Stimulated activated CD4-positive, alpha-beta T cell treated with anti-CD3 and anti-CD28 coated beads, Interleukin-15, amount 100 ng/mL, for 24 hours (primary cell): ENCODE measurements at places on chromosomes 3 and 15.

DNA sequence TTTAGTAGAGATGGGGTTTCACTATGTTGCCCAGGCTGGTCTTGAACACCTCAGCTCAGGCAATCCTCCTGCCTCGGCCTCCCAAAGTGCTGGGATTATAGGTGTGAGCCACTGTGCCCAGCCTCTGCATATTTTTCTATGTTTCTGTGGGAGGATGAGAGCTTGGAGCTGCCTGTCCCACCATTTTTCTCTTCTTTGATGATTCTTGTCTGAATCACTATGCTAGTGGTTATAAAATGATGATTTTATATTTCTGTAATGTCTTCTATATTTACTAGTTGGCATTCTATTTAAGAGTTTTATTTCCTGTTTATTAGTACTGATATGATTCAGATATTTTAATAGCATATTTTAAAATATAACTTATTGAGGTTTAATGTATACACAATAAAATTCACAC is 69.7 kb downstream of the CHCHD6 start:
- no peak for DNase-seq

DNA sequence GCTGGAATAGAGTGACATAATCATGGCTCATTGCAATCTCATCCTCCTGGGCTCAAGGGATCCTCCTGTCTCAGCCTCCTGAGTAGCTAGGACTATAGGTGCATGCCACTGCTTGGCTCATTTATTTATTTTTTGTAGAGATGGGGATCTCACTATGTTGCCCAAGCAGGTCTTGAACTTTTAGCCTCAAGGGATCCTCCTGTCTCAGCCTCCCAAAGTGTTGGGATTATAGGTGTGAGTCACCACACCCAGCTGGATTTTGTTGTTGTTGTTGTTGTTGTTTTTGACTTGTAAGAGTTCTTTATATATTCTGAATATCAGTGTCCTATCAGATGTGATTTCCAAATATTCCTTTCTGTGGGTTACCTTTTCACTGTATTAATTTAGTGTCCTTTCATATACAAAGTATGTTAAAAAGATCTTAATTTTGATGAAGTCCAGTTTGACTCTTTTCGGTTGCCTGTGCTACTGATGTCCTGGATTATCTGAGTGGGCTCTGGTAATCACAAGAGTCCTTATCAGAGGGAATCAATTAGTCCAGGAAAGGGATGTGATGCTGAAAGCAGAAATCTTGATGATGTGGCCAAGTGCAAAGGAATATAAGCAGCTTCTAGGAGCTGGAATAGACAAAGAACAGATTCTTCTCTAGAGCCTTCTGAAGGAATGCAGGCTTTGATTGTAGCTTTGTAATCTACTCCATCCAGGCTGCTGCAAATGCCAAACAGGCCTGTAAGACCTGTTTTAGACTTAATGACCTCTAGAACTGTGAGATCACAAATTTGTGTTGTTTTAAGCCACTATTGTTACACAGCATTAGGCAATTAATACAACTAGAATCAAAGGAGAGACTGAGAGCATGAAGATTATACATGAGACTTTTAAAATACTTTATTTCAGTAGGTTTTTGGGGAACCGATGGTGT is 30.2 kb downstream of the NCK1 start:
- no peak for DNase-seq

DNA sequence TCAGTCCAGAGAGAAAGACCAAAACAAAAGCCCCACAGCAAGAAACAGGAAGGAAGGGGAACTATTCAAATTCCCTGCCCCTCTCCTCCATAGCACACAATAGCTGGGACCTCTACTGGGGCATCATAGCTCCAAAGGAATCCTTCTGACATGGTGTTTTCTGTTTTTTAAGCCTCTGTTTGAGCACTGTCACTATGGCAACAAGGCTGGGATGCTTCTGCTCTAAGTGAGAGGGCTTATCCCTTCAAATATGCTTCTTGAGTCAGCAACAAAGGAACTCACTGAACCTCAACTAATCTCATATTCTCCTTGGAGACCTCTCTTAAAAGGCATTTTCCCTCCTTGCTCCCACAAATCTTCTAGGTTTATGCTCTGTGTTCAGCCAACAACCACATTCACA is 40.5 kb downstream of the MYLK start:
- no peak for DNase-seq

- DNase-seq = no peak
Observed at GRCh38 chr3:41357271-41357670, 158.0 kb downstream of the CTNNB1 start.

GRCh38 chr3:14389716-14390115 is 12.7 kb upstream of the SLC6A6 start:
- no peak for DNase-seq

DNA sequence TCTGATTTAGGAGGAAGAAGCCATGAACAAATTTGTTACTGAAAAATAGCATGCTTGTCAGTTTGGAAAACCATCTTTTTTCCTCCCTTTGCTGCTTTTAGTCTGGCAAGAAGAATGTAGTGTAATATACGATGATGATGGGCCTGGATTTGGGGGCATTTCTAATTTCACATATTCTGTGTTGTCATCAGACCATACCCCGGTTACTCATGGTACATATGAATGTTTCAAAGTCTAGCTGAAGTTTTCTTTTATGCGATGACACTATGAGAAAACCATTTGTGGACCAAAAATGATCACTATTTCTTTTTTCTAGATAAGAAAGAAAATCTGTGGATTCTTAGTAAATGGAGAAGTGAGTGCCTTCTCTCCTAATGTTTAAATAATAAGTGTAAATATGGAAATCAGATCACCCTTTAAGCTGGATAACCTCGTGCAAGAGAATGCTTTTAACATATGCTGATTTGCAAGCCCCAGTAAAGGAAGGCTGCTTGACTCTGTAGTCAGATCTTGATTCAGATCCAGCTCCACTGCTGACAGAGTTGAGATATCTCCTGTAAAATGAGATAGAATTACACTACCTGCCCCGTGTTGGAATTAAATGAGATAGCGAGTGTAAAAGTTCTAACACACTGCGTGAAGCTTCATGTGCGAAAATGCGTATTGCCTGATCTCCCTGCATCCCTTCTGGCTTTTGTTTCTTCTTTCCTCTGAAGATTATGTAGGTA is 3.0 kb downstream of the MEF2A start:
- DNase-seq = no peak

GRCh38 chr3:101379658-101380376 is 59.4 kb upstream of the IMPG2 start:
- DNase-seq = no peak

GRCh38 chr3:20041197-20041780 is 1.0 kb downstream of the KAT2B start:
- DNase-seq = peak; percentile 90

DNA sequence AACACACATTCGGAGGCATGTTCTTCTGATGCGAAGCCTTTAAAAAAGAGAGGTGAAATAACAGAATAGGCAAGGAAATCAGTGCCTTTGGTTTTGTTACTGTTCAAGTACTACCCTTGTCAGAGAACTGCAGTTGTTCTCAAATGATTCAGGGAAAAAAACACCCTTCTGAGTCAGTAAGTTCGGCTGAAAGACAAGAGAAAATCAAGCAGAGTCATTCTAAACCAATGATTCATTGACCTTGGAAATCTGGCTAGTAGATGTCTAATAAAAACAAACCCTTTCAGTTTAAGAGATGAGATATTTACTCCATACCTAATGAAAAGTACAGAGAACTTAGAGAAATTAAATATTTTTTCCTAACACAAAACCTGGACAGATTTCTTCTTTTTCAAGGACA is 72.7 kb upstream of the ABI3BP start:
- no peak for DNase-seq

GRCh38 chr15:32096916-32097617 is 66.8 kb downstream of the CHRNA7 start:
- no peak for DNase-seq

GRCh38 chr3:98733053-98733811 is 29.9 kb upstream of the ST3GAL6 start:
- DNase-seq = peak; percentile 41

DNA sequence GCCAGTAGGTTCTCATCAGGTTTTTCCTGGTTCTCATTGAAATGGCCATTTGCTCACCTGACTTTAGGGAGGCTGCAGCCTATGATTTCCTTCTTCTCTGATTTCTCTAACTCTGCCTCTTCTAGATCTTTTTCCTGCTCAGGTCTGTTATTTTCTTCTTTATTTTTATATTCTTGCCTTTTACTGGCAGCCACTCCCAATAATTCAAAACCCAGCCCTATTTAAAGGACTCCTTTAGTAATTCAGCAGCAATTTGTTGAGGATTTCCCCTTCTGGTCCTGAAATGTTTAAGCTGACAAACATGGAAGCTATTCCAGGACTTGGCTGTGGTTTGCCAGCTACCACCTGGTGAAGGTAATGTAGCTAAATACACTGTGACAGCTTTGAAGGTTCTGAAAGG is 201.5 kb downstream of the ZMAT3 start:
- DNase-seq = no peak

DNA sequence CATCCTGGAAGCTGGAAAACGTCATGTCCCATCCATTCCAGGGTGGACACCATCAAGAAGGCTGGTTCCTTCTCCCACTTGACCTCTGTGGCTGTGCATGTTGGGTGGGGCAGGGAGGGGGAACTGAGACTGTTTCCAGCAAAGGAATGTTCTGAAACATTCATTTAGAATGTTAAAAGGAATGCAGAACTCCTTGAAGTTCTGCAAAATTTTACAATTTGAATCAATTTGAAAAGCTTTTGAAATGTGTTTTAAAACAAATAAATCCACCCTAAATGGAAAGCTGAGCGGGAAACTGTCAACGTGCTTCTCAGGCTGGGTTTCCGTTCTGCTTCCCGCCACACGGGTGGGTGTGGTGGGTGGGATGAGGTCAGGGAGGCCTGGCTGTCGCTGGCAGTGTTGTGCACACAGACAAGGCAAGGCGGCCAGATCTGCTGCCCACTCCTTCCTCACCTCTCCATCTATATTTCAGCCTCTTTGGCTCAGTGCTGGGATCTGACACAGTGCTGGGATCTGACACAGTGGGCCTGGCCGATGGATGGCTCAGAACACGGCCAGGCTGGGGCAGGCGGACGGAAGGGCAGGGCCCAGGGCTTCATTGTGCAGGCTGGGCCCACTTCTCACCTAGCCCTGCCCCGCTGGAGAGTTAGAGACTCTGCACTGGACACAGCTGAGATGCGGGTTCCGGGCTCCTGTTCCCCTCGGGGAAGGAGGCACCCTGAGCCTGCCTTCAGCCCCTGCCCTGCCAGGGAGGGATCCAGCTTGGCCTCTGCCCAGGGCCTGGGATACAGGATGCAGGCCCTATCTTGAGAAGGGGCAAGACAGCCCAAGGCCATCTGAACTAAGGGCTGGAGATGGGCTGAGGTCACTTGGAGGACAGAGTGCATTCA is 110.4 kb downstream of the TMEM266 start:
- DNase-seq = no peak

DNA sequence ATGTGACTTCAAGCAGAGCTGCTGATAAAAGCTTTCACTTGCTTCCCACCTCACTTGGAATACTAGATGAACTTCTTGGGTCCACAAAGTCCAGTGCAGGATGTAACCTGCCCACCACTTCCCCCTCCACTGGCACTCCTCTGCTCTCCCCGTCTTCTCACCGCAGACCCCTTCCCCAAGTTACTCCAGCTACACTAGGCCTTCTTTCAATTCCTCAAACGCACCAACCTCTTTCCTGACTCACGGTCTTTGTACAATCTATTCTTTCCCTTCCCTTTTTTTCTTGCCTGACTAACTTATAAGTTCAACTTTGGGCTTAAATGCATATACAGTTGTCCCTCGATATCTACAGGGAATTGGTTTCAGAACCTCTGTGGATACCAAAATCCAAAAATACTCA is 5.2 kb upstream of the ATP13A3 start:
- no peak for DNase-seq

GRCh38 chr3:37477711-37478487 is 303.5 kb upstream of the LRRFIP2 start:
- no peak for DNase-seq

DNA sequence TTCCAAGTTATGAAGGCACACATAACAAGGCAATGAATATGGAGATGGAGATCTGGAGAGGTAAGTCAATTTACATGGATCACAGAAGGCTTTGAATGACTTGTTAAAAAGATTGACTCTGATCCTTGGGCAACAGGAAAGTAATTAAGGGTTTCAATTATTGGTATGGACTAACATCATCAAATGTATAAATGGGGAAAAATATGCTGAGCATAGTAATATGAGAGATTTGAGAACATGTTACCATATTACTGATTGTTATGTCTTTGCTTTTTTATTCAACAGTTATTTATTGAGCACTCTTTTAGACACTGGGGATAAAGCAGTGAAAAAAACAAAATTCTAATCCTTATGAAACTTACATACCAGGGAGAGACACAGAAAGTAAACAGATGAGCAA is 238.5 kb upstream of the ROBO1 start:
- no peak for DNase-seq

- peak; percentile 72 for DNase-seq
Observed at GRCh38 chr15:65054333-65055200, 9.4 kb downstream of the SLC51B start.

DNA sequence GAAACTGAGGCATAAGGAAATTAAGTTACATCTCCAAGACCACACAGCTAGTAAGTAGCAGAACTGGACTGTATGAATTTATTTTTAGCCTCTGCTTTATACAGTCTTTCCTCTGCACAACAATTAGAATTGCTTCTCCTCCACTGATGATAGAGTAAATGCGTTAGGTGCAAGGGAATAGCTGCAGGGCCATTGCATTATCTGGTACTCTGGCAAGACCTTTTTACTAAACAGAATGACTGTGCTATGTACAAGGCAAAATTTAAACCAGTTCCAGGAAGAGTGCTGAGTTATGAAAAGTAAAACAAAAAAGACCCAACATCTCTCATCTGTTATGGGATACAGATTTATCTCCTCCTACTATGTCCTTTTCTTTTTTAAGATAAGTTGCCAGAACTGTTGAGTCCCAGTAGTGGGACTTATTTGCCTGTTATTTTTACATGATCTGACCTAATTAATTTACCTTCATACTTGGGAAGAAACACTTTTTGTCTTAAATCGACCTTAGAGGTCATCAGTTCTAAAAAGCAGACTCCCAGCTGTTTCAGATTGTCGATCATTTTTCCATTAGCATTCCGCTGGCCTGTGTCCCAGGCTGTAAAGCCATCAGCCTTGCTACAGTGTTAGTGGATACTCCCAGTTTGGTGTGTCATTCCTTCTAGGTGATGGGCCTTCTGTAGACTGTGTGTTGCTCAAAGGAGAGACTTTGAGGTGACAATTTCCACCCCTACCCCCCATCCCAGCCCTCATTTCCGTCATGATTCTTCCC is 147.5 kb upstream of the NUDT16 start:
- no peak for DNase-seq

- DNase-seq = no peak
Observed at GRCh38 chr15:63491979-63492378, 12.4 kb upstream of the USP3 start.

GRCh38 chr3:150741497-150742140 is 21.4 kb downstream of the SIAH2 start:
- no peak for DNase-seq

- DNase-seq = no peak
Observed at GRCh38 chr3:189014526-189014925, 157.2 kb upstream of the TPRG1 start.

GRCh38 chr3:176927280-176927679 is 270.0 kb downstream of the TBL1XR1 start:
- DNase-seq = no peak
